ENCODE measurements at places on chromosomes 5 and 9. TPM values are rescaled to one million over a fixed set of nuclear protein-coding genes. Genes with fewer than 3 reads are reported as not detected.
A peak's percentile ranks its signal among the peaks of the same experiment; 100 is the strongest.

- peak; percentile 52 for DNase-seq
Observed at GRCh38 chr5:91382530-91383026, 539 bp downstream of the ARRDC3 start.

DNA sequence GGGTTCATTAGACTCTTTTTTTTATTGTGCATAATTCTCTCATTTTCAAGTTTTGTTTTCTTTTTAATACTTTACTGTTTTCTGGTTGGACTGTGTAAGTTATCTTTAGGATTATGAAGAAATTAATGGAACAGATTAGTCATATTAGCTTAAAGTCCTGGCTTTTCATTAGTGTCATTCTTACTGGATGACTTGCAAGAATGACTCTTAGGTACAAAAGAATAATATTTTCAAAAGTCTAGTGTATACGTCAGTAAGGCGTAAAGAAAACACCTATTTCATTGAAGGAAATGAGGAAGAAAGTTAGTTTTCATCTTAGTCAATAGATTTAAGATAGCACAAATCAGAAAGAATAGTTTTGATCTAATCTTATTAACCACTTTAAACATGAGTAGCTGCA is 20.4 kb downstream of the UHRF2 start:
- DNase-seq: no peak

Gene GNA14
- total RNA-seq: not detected

GRCh38 chr9:99071313-99072039 is 33.4 kb upstream of the TGFBR1 start:
- peak; percentile 35 for DNase-seq

- DNase-seq: no peak
Observed at GRCh38 chr5:119795768-119796167, 166.4 kb downstream of the FAM170A start.

Gene GPR21
- total RNA-seq: 0.45 TPM

Measured in activated CD8-positive, alpha-beta T cell treated with anti-CD3 and anti-CD28 coated beads for 36 hours (primary cell).